ENCODE measurements at places on chromosomes 7 and 10.
A peak's percentile ranks its signal among the peaks of the same experiment; 100 is the strongest.

- DNase-seq, result no peak
These were observed 206.8 kb downstream of the GRID1 start for GRCh38 chr10:86159797-86160196.

DNA sequence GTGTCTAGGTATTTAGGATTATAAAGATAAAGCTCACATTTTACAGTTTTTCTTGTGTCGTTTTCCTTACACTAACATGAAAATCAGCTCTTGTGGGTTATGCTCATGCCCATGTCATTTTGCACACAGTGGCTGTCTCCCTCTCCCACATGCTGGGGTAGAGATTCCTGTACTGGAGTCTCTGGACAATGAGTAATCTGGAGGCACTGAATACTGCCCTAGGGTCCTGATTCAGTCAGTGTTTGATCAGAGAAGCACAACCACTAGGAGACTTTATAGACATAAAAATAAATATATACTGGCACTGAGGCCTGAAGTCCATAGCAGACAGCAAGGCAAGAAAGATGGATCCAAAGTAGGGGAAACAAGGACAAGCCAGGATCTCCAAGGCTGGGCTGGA is 1008.8 kb downstream of the KCNMA1 start:
- DNase-seq, result no peak

DNA sequence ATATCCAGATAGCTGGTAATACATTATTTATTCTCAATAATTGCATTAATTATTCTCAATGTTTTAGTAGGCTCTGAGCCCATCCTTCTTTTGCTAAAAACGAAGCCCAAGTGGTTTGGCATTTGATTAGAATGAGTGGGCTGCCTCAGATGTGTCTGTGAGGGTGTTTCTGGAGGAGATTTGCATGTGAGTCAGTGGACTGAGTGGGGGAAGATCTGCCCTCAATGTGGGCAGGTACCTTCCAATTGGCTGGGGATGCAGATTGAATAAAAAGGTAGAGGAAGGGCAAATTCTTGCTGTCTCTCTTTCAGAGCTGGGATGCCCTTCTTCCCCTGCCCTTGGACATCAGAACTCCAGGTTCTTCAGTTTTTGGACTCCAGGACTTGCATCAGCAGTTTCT is 290.6 kb upstream of the SMIM30 start:
- no peak for DNase-seq

GRCh38 chr10:87935290-87936141 is 72.1 kb downstream of the PTEN start:
- peak; percentile 7 for DNase-seq

GRCh38 chr7:44062903-44063295 is 2.5 kb downstream of the PGAM2 start:
- DNase-seq, result no peak

DNA sequence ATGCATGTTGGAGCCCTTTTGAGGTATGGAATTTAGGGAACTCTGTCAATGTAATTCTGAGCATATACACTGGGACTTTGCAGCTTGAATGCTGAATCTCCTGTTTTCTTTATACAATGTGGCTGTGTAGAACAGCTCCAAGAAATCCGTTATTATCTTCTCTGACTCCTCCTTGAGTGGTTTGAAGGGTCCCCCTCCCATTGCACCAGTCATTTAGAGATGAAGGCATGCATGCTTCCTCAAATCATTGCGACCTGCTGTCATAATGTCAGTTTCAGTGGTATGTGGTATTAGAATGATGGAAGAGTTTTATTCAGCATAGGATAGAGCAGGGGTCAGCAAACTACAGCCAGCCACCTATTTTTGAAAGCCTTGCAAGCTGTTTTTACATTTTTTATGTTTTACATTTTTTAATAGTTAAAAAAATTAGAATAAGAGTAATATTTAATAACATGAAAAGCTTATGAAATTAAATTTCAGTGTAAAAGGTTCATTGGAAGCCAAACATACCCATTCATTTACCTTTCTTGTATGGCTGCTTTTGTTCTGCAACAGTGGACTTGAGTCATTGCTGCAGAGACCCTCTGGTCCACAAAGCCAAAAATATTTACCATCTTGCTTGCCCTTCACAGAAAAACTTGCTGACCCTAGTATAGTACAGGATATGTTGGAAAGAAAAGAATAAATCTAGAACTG is 8.1 kb downstream of the STK17A start:
- no peak for DNase-seq
